ENCODE measurements at places on chromosomes 5 and 9.

DNA sequence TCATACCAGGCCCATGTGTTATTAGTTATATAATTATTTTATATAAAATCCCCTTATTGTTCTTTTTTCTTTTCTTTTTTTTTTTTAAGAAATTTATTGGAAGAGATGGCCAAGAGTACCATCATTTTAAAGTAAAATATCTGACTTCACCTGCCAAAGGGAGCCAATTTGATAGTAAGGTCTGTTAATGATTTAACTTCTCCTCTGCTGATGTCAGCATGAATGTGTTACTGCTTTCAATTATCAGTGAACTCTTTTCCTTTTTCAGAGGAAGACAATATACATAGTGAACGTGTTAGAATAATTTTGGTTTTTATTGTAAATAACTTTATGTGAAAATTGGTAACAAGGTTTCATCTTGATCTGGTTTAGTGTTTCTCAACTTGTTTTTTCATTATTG is 409.6 kb downstream of the SH3GL2 start:
- DNase-seq = no peak

DNA sequence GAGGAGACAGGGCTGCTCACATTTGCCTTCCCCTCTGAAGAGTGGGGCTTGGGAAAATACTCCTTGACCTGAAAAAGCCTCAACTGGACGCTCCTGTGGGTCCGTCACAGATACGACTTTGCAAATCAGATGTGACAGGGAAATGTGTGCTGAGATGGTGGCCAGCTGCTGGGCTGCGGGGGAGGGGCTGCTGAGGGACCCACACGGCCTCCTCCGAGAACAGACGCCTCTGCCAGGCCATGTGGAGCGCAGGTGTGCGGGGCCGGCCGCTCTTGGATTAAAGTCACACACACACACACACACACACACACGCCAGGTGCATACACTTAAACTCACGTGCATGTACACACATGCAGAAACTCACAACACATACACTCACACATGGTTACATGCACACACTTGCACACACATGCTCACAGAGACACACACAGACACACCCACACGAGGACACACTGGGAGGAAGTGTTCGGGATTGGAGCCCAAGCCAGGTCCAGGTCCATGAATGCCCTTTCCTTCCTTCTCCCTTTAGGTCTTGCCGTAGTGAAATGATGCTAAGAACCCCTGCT is 167.4 kb downstream of the GAPVD1 start:
- peak; percentile 65 for DNase-seq

- DNase-seq = no peak
Observed at GRCh38 chr5:145294331-145294730, 540.8 kb downstream of the PRELID2 start.

GRCh38 chr5:435961-436640 is 6.9 kb upstream of the EXOC3 start:
- DNase-seq = peak; percentile 37

- DNase-seq = no peak
Observed at GRCh38 chr5:111730659-111731382, 26.2 kb downstream of the NREP start.

GRCh38 chr5:59921816-59922215 is 28.3 kb upstream of the PDE4D start:
- no peak for DNase-seq

DNA sequence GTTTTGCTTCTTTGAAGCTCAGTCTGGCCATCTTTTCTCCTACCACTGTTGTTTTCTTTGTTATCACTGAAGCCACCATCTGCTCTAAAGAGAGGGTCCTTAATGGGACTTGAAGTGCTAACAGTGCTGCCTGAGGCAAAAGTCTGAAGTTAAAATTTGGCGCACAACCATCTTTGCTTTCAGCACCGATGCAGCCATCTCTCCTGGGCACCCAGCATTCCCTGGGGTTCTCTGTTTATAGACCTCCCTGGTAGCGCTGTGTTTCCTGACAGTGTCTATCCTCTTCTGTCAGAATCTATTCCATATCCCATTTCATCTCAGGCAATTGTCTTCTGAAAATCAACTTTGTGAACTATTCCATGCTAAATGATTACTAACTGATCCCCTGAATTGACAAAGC is 491.5 kb upstream of the MPDZ start:
- DNase-seq = no peak

DNA sequence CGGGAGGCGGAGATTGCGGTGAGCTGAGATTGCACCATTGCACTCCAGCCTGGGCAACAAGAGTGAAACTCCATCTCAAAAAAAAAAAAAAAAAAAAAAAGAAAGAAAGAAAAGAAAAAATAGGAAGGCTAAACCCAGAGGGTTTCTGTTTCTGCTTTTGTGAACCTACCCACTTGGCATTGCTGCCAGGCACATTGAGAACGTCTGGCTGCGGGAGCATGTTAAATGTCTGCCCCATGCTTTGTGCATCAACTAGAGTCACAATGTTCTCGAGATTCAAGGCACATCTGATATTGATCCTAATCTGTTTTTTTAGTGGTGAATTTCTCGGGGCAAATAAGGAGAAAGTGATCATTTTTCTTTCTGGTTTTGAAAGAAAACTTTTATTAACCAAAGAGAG is 2.8 kb downstream of the SLC25A25 start:
- no peak for DNase-seq

DNA sequence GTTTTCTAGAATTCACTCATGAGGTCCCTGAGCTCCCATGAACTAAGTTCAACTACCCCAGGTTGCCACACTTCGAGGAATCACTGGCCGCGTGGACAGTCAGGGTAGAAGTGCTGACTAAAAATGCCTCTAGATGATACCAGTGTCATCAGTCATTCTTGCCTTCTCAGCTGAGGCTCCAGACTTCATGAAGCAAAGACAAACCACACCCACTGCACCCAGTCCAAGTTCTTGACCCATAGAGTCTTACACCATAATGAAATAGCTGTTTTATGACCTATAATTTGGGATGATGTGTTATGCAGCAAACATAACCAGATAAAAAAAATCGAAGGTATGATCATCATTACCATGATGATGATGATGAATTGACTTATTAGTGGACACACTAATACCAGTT is 632.9 kb upstream of the TLE4 start:
- DNase-seq = no peak

DNA sequence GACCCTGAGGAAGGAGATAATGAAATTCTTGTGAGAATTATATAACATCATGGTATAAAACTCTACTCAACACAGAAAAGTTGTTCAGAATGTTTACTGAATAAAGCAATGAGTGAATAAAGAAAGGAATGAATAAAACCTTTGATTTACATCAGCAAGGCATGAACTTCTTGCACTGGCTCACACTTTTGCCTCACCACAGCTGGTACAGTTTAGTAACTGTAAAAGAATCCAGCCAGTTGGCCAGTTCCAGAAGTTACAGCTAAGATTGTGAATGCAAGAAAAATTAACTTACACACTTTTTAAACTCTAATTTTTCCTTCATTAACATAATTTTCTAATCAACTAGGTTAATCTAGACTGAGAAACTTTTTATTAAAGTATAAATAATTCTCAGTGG is 490.9 kb downstream of the NFIB start:
- no peak for DNase-seq

DNA sequence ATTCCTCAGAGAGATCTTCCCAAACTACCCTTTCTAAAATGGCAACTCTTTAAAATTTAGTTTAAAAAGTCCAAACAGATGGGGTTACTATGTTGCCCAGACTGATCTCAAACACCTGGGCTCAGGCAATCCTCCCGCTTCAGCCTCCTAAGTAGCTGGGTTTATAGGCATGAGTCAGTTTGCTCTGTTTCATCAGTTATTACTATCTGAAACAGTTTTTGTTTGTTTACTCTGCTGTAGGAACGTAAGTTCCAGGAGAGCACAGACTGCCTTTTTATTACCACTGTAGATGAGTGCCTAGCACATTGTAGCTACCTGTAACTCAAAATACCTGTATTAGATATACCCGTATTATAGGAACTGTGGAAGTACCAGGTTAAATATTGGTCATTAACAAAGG is 89.4 kb downstream of the UHRF2 start:
- no peak for DNase-seq

DNA sequence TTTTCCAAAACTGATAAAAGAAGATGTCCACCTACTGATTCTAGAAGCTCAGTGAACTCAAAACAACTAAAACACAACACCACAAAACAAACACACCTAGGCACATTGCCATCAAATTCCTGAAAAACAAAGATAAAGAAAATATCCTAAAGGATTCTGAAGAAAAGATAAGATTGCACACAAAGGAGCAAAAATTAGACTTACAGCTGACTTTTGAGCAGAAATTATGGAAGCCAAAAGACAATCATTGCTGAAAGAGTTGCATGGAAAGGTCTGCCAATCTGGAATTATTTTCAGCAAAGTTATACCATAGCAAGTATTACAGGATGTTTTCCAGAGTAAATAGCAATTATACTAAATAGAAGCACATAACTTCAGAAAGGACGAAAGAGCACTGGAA is 128.2 kb upstream of the IRX2 start:
- no peak for DNase-seq

DNA sequence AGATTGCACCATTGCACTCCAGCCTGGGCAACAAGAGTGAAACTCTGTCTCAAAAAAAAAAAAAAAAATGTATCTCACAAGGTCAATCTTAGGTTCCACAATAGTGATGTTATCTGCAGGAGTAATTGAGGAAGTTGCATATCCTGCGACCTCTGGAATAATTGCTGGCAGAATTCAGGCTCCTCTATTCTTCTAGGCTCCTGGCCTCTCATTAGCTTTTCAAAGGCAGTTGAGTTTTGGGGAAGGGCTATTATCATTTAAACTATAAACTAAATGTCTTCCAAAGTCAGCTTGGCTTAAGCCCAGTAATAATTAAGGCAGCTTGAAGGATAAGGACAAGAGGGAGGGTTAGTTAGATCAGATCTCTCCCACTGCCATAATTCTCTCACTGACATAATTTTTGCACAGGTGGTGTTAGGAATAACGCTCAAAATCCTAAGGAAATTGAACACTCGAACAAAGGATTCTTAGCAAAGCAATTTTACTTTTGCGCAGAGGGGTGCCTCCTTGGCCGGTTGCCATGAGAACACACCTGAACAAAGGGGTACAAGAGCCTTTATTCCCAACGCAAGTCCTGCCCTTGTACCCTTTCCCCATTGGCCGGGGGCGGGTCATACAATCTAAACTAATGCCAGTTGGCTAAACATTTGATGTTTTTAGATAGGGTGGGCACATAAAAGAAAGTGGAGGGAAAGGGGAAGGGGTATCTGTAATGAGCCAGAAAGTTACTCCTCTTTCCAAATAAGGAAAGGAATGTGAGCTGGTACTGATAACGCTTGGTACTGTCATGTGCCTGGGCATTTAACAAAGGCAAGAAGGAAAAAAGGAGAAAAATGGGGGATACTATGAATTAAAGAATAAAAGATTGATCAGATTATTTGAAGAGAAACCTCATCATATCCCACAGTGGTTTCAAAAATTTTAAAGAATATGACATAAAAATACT is 106.4 kb upstream of the CCNG1 start:
- DNase-seq = no peak

DNA sequence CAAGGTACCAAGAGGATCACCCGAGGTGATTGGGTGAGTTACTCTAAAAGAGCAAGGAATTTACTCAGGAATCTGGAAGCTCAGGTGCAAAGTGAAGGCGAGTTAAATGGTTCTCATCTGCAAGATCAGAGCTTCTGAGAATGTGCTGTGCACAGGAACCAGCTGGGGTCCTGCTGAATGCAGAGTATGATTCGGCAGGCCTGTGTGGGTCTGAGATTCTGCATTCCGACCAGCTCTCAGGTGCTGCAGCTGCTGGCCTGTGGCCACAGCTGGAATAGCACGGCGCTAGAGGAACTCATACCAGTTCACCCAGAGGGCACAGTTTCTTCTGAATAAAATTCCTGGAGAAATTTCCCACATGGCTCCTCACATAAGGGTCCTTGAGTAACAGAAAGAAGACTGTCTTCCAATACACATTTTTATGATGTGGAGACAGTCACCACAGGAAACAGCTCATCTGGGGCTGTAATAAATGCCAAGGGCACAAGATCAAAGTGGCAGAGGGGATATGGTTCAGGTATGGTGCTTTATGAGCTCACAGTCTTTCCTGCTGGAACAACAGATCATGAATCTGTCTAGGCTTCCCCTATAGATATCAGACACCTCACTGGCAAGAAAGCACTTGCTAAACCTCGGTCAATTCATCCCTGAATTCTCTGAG is 83.9 kb downstream of the PTPN3 start:
- DNase-seq = no peak

GRCh38 chr5:176405656-176406435 is 10.5 kb downstream of the CLTB start:
- DNase-seq = no peak

DNA sequence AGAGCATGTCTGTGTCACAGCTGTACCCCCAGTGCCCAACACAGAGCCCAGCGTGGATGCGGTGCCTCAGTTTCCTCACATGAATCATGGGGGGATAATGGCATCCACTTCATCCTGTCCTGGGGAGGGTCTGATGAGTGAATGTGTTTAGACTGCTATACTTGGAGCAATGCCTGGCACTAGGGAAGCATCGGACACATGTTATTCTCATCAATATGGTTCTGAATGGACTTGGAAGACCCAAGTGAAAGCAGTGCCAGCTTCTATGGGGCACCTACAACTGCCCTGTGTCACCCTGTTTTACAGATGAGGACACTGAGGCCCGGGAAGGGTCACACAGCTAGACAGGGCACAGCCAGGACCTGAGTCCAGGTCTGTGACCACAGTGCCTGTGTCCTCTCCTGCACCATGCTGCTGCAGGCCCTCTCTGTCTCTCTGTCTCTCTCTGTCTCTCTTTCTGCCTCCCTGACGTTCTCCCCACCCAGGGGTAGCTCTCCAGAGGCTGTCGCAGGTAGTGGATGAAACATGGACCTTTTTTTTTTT is 42.3 kb upstream of the NEK6 start:
- DNase-seq = no peak

- peak; percentile 44 for DNase-seq
Observed at GRCh38 chr9:89865981-89866380, 261.2 kb downstream of the GADD45G start.

DNA sequence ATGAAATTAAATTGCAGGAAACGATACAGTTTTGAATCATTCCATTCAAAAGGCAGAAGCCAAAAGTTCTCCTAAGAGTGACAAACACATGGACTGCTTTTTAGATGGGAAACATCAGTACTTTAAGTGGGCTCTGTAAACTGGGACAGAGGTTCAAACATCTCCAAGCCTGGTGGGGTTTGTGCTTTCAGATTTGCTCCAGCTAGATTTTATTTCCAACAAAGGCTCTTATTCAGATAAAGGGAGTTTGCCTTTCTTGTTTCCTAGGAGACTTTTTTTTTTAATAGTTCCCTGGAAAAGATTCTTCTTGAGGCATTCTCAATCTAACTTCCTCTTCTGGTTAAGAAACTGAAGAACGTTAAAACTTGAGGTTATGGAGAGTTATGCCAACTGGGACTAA is 277.6 kb downstream of the TMEM38B start:
- no peak for DNase-seq

DNA sequence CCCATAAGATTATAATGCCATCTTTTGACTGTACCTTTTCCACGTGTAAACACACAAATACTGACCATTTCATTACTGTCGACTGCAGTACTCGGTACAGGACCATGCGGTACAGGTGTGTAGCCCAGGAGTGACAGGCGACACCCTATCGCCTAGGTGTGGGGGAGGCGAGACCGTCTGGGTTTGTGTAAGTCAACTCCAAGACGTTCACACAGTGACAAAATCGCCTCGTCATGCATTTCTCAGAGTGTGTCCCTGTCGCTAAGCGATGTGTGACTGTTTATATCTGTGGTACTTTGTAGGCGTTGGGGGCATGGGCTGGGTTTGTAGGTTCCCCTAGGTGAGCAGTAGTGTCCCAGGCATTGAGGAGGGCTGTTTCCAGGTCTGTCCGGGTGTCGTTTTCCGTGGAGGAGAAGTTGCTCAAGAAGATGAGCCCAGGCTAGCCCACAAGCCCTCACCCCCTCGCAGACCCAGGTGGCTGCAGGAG is 20.3 kb downstream of the NEK6 start:
- no peak for DNase-seq
